Cortex of kidney (tissue), 1 donor: ENCODE measurements at places on chromosomes 4 and X.

- no peak for DNase-seq
Measured at GRCh38 chr4:70721747-70722146, at the start of gene RUFY3. TSS of gene RUFY3 (plus strand) at chr4:70721964. CDS start at chr4:70722574, 610 bp downstream.

- DNase-seq, result no peak
Measured at GRCh38 chr4:106266201-106266600, 49.8 kb downstream of the TBCK start.

DNA sequence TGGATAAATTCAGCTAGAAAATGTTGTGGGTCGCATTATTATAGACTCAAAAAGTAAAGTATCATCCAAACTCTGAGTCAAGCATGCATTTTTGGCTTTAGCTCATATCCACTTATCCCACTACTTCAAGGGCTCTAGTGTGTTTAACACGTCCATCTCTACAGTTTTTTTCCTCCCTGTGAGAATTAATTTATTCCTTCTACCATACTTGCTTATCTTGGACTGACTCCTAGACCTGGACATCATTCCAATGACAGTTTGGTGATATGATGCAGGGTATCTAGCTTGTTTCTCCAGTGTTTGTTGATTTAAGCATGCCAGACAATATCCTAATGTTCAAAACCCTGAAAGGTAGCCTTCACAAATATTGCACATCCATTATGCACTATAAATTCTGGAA is 1037.1 kb upstream of the INTU start:
- no peak for DNase-seq

DNA sequence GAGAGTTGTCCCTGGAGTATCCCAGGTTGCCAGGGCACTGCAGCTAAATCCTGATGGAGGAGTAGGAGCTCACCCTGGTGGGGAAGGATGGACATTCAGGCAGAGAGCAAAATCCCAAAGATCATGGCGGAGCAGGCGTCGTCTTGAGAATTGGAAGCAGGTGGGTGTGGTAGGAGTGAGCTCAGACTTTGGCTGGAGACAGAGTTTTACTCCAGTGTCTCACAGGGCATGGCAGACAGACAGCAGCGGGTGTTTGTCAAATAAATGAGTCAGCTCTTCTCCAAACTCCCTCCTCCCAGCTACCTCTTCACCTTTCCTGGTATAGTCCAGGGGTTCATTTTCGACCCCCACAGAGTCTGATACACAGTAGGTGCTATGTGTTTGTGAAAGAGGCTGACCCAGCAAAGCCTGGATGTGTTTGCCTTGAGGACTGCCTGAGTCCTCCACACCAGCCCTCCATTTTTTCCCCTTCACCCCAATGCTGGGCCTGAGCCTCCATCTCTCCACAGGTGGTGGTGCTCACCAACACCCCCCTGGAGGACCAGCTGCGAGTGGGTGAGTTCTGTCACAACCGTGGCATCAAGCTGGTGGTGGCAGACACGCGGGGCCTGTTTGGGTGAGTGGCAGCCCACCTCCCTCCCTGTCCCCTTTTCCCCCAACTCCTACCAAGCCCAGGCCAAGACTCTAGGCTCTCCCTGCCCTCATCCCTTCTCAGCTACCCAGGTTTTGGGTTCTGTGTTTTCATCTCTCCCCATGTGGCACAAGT is 6.9 kb downstream of the UBA1 start:
- no peak for DNase-seq

DNA sequence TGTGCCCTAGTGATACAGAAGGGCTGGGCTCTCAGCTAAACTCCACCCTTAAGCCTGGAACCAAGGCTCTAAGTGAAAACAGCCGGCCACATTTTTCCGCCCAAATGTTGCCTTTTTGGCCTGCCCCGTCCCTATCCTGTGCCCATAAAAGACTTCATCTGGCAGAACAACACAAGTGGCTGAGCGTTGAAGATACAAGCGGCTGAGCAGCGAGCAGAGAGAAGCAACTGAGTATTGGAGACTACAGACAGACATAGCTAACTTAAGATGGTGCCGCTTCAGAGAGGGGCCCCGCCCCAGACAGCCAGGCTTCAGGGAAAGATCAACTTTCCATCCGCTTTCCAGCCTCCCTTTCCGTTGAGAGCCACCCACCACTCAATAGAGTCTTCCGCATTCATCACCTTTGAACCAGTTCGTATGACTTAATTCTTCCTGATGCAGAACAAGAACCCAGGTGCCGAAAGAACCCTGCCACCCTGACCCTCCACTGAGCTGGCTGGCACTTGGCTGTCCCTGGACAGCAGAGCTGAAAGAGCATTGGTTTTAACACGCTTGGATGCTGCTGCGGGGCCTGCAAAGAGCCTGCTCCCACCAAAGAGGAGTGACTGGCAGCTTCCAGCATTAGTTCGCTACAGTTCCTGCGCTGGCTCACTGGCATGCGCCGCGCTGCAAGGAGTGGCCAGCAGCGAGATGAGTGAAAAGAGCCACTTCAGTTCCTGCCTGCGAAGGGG is 853.2 kb upstream of the INTU start:
- DNase-seq, result no peak

GRCh38 chrX:131054906-131055305 is 3.2 kb upstream of the ARHGAP36 start:
- no peak for DNase-seq

DNA sequence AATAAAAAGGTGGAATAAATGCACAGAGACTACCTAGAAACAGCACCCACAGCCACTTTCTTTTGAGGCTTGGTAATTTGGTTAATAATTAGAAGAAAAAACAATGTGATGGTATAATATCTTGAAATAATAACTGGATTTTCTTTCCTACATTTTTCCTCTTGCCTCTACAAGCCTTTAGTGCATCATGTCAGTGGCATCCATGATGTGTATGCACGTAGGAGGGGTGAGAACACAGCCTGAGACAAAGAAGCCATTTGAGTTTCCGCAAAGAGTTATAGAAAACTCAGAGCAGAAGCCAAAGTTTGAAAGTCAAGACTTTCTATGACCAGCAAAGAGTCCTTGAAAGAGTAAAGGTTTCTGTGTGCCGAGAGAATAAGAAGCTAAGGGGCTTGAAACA is 461.3 kb downstream of the BCOR start:
- DNase-seq, result no peak

DNA sequence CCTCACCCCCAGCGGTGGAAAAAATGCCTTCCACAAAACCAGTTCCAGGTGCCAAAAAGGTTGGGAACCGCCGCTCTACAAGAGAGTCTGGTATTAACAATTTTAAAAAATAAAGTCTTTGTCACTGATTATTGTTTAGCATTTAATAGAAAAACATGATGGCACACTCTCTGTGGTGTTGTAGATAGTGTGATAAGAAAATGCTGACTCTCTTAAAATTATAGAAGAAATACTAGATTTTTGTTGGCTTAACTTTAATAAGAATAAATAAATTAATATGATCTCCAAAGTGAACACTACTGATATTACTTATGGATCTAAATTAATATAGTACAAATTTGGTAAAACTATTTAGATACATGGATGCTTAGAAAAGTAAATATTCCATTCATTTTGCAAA is 943.5 kb downstream of the CCSER1 start:
- DNase-seq, result no peak

- no peak for DNase-seq
Measured at GRCh38 chr4:153146961-153147360, 57.3 kb upstream of the TRIM2 start.

DNA sequence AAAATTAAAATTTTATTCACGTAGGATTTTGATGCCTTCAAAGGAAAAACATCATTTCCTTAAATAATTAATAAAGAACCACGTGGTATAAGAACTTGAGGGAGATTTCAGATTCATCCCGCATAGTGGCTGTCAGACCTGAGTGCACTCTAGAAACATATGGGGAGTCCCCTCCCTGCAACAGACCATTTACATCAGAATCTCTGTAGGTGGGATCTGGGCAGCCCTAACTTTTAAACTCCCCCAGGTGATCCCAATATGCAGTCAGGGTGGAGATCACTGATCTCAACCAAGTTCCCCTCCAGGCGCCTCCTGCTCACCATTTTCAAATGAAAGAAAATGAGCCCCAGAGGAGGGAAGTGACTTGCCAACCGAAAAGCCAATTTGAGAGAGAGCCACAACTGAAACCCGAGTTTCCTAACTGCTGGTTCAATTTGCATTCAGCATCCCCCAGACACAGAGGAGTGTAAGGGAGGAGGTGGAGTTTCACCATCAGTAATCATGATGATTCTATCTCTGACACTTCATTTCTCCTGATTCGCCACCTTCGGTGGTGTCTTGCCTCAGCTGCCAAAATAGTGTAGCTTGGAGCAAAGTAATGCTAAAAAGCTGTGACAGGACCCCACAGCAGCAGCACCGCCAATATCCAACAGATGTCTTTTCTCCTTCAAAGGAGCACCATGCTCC is 11.4 kb downstream of the RNF150 start:
- DNase-seq, result no peak

GRCh38 chrX:40434947-40435346 is 145.8 kb upstream of the ATP6AP2 start:
- DNase-seq, result no peak

- no peak for DNase-seq
Measured at GRCh38 chr4:95087657-95088455, 330.1 kb downstream of the BMPR1B start.

- no peak for DNase-seq
Measured at GRCh38 chr4:176492646-176493302, 173.0 kb downstream of the SPCS3 start.

DNA sequence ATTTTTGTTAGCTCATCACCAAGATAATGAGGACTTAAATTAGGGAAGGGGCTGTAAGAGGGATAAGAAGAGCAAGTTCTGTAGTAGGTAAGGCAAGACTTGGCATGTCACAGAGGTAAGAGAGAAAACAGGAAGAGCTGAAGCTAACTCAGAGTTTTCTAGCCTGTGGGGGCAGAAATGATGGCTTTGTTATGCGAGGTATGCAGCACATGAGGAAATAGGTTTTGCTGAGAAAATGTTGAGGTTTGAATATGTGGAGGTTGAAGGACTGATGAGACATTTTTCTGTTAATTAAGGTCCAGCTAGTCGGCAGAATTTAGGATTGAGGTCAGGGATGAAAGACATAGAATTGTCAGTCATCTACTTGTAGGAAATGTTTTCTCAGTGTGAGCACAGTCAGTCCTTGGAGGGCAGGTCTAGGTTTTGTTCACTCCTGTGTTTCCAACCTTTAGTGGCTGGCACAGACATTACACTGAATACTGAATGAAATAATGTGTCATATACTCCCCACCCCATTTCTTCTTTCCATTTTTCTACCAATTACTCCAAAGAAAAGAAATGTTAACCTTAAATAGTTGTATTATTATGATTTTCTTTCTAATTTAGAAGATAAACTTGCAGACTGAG is 154.0 kb upstream of the AADAT start:
- no peak for DNase-seq

GRCh38 chr4:10582951-10583350 is 101.6 kb downstream of the CLNK start:
- DNase-seq, result no peak

DNA sequence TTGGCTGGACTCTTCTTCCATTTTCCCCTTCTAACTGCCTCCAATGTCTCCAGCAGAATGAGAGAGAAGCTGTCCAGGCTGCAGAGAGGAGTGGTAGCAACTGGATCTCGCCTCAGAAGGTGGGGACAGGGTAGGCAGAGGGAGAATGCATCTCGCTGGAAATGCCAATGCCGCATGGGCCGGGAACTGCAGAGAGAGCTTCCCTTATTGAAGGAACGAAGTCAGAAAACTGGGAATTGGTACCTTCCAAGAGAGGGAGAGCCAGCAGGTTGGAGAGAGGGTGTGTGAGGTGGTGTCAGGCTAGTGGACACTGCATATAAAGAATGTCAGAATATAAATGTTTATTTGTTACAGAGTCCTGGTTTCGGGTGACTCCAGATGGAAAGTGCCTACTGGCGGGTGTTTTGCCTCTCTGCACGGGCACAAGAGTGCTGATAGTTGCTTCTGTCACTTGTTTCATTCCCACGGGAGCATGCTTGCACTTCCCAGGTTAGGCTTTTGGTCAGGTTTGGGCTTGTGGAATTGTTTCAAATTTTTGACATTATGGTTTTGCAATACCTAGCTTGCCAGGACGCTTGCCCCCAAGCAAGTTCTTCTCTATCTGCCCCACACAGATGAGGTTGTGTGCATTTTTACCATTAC is 156.8 kb upstream of the STS start:
- DNase-seq, result no peak

DNA sequence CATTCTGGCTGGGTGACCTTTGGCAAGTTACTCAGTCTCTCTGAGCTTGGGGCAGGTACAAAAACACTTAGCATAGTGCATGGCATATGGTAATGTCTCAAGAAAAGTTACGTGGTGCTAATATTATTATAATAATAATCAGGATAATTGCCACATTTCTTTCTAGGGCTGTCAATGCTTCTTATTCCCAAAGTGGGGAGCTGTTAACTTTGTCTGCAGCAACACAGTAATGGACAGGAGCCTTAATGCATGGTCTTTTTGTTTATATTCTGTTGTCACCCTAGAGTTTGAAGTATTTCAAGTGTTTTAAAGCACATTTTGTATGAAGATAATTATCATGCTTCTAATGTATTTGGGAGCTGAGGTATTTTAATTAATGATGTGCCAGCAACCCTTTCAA is 121.8 kb downstream of the FHIP1A start:
- DNase-seq, result no peak

DNA sequence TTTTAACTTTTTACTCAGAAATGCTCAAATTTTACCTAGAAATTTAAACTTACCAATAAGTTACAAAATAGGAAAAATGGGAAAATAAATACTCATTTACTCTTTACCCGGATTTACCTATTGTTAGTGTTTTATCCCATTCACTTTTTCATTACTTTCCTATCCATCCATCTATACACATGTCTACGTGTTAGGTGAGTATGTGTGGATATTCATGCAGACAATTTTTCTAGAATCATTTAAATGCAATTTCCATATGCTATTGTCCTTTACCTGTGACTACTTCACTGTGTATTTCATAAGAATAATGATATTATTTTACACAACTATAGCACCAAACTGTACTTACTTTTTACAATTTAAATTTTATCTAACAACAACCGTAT is 896.6 kb upstream of the INTU start:
- no peak for DNase-seq

DNA sequence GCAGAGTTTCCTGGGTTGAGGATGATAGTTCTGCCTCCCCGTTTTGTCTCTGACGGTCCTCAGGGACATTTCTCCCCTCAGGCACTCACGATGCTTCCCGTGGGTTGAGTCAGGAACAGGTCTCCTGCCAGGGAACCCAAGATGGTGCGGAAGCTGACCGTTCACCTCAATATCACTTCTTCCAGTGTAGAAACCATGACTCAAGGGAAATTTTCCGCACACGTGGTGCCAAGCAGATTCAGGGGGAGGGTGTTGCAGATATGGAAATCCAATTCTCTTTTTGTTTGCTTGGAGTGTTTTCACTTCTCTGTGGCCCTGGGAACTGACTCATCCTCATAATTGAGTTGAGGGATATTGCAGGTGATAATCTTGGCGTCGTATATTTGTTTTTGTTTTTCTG is 46.7 kb downstream of the CXorf49B start:
- no peak for DNase-seq

GRCh38 chr4:65535113-65535512 is 135.2 kb downstream of the EPHA5 start:
- DNase-seq, result no peak

GRCh38 chr4:25022766-25023165 is 8.0 kb downstream of the LGI2 start:
- no peak for DNase-seq

GRCh38 chr4:7964890-7965662 is 25.4 kb upstream of the AFAP1 start:
- DNase-seq, result no peak
